ENCODE measurements at places on chromosomes 1 and 21.

DNA sequence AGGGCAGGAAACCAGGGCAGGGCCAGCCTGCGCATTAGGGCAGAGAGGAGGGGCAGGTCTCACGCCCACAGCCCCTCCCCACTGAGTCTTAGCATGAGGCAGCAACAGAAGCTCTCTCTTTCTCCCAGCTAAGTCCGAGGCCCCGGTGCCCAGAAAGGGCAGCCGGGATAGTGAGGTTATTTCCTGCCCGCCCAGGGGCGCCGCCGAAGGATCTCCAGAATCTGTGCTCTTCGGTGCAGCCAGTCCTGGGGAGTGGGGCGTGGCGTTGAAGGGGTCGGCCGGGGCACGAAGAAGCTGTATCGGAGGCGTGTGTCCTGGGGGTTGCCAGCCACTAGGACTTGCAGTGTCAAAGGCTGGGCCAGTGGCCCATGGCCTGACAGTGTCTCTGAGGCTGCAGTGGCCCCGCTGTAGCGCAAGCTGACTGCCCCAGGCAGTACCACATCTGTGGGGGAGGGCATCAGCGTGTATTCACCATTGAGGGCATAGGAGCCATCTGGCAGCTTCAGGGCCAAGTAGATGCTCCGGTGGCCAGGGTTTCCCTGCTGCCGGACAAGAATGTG is 7.8 kb downstream of the ADAMTS4 start:
- DNase-seq, result no peak

DNA sequence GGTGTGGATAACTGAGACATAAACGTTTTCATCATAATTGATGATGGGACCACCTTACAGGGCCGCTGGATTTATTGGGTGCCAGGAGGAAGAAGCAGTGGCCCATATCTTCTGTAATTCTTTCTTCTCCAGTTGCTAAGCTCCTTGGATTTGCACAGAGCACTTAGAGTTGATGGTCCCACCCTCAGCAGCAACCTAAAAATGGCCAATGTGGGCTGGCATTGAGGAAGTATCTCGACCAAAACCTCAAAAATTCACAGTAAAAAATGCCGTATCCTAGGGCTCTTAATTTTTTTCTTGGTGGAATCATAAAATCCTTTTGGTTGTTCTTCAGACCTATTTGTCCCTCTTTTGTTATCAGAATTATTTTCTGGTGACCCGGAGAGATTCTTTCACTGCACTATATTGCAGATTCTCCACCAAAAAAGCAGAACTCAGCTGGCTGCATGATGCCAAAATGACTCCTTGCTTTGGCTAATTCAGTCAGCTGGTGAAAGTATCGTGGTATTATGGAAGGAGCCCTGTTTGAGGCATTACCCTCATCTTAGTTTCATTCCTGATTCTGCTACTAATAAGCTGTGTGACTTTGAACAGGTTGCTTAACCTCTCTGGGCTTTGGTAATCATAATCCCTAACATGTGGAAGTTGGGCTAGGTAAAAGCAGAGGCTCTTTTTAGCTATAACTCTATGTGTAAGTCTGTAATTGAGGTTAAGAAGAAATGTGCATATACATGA is 27.6 kb downstream of the KIRREL1 start:
- peak; percentile 50 for DNase-seq

- peak; percentile 63 for DNase-seq
Observed at GRCh38 chr1:99969729-99970621, at the start of gene SLC35A3. TSS of gene SLC35A3 (plus strand) at chr1:99969996. CDS start at chr1:99993555, 23,559 bp downstream.

GRCh38 chr1:221723848-221724236 is 18.0 kb downstream of the DUSP10 start:
- no peak for DNase-seq

DNA sequence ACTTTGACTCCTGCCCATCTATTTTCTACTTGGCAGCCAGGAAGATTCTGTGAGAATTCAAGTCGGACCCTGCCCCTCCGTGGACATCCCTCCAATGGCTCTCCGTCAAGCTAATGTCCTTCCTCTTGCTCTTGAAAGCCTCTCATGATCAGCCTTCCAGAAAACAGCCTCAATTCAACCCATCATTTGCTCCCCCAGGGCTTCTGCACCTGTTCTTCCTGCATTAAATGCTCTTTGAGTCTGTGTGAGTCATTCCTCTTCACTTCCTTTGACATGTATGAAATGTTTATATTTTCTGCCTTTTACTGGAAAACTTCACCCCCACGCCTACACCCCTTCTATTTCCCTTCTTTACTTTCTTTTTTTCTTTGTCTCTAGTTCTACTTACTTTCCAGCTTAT is 734.1 kb upstream of the ZP4 start:
- peak; percentile 25 for DNase-seq

DNA sequence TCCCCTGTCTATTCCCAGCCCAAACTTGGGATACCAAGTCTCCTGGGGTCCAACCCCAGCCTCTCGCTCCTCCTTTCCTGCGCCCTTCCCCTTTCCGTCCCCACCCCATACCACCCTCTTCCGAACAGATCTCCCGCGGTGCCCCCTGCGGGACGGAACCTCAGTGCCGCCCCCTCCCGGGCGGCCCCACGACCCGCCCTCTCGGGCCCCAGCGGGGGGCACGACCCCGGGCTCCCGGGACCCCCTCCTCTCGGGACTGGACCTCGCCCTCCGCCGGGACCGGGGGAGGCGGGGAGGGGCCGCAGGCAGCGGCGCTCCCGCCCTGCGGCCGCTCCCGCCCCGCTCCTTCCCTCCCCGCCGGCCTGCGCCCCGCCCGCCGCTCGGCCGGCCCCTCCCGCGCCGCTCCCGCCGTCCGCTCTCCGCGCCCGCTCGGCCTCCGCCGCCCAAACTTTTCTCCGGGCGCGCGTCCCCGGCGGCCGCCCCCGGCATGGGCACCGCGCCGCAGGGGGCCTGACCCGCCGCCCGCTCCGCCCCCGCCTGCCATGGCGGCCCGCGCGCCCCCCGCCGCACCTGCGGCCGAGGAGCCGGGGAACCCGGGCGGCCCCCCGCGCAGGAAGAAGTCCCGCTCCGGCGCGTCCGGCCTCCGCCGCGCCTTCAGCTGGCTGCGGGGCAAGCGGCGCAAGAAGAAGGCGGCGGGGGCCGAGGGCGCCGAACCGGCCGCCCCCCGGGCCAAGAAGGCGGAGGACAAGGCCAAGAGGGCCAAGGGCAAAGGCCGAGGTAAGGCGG is 39.0 kb upstream of the SYNC start:
- DNase-seq, result no peak

DNA sequence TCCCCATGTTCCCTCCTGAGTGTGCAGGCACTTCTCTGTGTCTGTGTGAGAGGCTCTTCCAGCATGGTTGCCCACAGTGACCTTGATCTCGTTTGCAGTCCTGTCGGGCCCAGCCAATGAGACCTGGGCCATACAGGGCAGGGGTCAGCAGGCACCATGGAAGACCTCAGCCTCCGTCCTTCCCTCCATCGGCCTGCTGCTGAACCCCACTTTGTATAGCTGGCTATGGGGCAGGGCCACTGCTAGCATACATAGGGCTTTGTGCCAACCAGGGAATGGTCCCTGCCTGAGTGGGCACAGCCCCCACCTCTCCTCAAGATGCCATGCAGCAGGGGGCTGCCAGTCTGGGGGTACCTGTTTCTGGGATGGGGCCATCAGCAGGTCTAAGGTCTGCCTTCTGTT is 3.8 kb downstream of the C1orf35 start:
- DNase-seq, result no peak

- no peak for DNase-seq
Observed at GRCh38 chr1:13677896-13678295, 22.1 kb upstream of the PRDM2 start.

DNA sequence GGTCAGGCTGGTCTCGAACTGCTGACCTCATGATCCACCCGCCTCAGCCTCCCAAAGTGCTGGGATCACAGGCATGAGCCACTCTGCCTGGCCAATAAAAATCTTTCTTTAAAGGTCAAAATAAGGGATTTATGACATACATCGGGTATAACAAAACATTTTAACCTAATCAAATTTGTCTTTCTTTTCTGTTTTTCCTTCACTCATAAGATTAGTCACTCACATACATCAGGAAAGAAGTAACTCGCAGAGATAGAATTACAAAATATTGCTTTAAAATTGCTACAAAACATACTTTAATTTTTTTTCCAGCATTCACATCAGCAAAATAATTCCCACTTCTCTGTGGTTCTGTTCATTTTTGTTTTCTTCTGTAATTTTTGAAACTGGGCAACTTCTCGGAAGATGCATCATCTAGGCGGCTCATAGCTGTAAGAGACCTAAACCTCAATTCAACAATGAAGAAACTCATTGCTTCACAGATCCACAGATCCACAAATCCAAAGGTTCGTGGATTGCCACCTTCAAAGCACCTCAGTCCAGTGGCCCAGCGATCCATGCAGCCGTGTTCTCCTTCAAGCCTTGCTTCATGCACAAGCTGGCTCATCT is 39.7 kb downstream of the NEK2 start:
- peak; percentile 35 for DNase-seq

DNA sequence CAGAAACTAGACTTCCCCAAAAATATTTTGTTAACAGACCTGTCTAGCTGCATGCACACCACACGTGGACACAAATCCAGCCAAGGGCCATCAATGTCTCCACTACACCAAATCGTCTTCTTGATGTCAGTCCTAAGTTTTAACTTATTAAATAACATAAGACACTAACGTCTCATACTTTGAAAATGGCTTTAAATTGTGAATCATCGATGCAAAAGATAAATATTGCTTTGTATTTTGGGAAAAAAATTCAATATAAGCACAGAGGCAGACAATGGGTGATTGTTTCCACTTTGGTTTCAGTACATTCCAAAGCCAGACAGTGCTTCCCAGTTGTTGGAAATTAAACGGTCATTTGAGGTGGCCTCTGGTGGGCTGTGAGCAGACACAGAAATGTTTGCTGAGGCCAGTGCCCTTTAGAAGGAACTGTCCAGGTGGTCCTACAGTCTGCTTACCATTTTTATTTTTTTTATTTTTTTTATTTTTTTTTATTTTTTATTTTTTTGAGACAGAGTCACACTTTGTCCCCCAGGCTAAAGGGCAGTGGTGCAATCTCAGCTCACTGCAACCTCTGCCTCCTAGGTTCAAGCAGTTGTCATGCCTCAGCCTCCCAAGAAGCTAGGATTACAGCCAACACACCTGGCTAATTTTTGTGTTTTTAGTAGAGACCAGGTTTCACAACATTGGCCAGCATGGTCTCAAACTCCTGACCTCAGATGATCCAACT is 1.8 kb upstream of the KIAA2013 start:
- peak; percentile 11 for DNase-seq

- DNase-seq, result peak; percentile 22
Observed at GRCh38 chr1:199784138-199784895, 243.2 kb upstream of the NR5A2 start.

DNA sequence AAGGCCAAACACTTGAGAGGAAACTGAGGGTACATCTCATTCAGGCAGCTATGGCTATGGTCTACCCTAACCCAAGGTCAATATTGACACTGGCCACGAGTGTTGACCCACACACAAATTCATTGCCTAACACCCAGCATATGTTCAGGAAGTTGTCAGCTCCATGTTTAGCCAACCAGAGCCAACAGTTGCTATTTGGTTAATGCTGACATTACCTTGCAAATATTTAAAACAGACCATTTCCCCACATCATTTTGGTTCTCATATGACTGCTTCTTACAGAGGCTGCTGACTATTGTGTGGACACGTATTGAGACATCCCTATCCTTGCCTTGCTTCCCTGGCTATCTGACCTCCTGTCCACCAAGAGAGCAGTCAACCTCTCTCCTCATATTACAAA is 97.3 kb downstream of the LMX1A start:
- no peak for DNase-seq

DNA sequence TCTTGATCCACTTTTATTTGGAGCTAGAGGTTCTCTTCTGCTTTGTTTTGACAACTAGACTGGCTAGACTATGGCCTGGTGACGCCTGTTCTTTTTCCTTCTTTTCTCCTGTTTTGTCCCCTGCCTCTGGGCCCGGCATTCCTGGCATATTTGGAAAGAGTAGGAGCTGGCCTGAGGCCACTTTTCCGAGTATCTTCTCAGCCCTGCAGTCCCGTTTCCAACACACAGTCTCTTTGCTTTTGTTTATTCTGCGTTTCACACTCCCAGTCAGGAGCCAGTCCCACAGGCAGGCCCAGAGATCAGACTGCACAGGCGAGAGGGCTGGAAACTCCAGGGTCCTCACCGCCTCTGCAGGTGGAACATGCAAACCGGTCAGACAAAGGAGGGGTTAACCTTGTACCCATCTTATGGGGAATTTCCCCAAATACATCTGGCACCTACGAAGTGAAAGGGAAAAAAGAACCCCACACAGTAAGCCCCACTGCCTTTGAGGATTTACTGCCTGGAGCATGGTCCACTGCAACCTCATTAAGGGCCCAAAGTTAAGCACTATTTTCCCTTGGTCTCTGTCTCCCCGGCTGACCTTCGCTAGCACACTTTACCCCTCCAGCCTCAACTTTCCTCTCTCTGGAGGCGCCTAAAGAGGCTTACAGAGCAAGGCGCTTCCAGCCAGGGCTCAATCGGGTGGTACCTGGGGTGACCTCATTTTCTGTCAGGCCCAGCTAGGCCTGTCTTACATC is 141.1 kb downstream of the TOMM20 start:
- peak; percentile 91 for DNase-seq

DNA sequence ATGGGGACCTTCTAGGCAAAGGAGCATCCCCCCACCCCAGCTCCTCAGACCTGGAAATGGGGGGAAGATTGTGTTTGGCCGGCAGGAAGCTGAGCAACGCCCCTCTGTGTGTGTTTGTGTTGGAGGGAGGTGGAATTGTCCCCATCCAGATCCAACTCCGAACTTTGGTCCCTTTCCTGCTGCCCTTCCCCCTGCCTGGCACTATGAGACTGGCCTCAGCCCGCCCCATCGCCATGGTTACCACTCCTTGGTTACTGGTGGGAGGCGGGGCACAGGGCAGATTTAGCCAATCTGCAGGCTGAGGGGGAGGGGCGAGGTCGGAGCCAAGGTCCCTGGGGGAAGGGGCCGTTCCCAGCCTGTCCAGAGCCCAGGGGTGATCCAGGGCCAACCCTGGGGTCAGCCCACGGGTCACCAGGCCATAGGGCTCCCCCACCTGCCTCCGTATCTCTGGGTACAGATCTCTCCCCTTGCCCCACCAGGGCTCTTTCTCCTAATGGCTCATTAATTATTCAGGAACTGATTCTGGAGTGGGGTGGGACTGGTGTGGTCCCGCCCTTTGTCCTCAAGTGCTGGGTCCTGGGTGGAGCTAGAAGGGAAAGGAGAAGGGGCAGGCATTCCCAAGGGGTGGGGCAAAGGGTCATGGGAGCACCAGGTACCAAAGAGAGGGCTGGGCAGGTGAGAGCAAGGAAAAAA is 15.2 kb downstream of the PTPRF start:
- DNase-seq, result no peak

DNA sequence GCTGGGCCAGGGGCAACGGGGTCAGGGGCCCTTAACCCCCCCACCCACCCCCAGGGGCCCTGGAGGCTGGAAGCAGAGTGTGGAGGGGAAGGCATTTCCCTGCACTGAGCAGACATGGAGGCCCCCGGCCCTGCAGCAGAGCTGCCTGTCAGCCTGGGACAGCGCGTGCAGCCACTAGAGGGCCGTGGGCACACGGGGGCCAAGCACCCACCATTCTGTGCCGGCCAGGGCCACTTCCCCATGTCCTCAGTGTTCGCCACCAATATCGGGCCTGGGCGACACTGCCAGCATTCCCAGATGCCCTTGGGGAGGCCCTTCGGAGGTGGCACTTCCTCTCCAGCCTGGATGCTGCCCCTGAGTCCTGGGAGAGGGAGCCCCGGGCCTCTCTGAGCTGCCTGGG is 23.2 kb upstream of the ARHGEF16 start:
- no peak for DNase-seq

- DNase-seq, result peak; percentile 46
Observed at GRCh38 chr21:39863111-39863510, 4.1 kb upstream of the PCP4 start.

All from astrocyte of the spinal cord (primary cell).